ENCODE measurements at places on chromosomes 3 and 15. TPM values are rescaled to one million over a fixed set of nuclear protein-coding genes. Genes with fewer than 3 reads are reported as not detected.
A peak's percentile ranks its signal among the peaks of the same experiment; 100 is the strongest.

The TRIM71 gene
- 2.4 TPM for total RNA-seq

The GTPBP8 gene
- 22.8 TPM for total RNA-seq

GRCh38 chr3:197734667-197735318 is 1.9 kb downstream of the RUBCN start:
- DNase-seq: no peak

GRCh38 chr3:122415104-122415744 is 638 bp downstream of the WDR5B start:
- DNase-seq: peak; percentile 39

DNA sequence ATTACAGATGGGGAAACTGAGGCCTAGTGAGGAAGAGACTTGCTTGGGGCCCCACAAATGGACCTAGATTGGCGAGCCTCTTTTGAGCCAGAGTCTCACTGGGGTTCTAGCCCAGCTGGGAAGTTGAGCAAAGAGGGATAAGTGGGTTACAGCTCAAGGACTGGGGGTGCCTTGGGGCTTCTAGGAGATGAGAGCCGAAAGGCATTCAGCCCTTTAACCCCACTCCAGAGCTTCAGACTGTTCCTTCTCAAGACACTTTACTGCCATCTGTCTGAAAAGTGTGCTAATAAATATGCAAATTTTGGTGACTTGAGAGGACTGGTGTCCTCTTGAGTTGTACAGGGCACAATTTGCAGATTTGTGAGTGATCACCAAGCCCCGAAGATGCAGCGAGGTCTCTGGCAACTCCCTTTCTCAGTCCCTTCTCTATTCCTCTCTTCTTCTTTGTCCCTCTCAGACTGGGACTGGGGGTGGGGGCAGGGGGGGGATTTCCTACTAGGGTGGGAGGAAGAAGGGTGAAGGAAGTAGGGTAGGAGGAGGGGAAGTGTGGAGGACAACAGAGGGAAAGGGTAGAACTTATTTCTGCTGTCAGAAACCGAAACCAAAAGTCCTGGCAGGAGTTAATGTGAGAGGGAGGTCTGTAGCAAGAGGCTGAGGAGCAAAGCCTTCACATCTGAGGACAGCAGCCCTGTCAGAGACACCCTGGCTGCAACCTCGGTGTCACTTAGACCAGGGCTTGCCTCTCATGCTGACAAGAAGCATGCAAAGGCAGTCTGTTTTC is 16.2 kb upstream of the ANKDD1A start:
- DNase-seq: no peak

DNA sequence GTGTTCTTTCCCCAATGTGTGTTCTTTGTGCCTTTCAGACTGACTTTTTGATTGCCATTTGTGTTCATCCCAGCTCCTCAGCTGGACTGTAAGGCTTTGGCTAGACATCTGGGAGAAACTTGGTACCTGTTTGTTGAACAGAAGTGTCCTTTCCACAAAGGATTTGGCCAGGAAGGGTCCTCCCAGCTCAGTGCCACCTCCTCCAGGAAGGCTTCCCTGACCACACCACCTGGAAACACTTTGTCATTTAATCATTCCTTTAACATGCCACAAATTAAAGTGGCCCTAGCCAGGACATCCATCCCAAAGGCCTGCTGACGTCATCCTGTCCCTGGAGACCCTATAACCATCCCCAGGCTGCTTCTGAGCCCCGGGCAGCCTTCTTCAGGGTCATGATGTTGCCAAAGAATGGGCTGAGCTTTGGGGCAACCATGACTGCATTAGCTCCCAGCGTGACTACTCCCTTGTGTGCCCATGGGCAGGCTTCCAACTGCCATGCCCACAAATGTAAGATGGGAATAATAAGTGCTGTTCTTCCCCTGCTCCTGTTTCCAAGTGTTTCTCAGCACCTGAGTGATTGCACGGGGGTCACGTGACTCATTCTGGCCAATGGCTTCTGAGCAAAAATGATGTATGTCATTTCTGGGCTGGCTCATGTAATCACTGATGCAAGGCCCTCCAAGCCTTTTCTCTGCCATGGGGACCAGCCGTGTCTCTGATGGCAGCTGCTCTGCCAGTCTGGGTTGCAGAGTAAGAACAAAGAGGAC is 112.5 kb upstream of the SMAD3 start:
- DNase-seq: no peak

DNA sequence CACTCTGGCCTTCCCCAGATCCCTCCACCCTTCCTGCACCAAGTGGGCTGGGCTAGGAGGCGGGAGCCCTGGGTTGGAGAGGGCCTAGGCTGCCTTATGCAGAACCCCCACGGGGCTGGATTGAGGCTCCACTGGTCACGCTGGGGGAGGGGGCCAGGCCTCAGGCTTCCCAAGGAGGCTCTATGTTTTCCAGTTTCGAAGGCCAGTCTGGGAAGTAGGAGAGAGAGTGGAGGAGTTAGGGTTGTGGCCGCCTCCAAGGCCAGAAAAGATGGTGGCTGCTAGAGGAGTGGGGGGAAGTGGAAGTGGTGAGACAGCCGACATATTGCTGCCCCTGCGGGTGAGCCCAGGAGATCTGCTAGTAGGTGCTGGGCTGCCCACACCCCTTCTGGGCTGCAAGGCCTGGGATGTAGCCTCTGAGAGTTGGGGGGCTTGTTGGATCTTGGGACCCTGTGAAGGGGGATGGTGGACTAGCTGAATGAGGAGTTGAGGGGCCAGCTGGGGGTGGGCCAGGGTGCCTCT is 1.2 kb downstream of the GNAI2 start:
- no peak for DNase-seq

The CCR8 gene
- total RNA-seq: not detected

DNA sequence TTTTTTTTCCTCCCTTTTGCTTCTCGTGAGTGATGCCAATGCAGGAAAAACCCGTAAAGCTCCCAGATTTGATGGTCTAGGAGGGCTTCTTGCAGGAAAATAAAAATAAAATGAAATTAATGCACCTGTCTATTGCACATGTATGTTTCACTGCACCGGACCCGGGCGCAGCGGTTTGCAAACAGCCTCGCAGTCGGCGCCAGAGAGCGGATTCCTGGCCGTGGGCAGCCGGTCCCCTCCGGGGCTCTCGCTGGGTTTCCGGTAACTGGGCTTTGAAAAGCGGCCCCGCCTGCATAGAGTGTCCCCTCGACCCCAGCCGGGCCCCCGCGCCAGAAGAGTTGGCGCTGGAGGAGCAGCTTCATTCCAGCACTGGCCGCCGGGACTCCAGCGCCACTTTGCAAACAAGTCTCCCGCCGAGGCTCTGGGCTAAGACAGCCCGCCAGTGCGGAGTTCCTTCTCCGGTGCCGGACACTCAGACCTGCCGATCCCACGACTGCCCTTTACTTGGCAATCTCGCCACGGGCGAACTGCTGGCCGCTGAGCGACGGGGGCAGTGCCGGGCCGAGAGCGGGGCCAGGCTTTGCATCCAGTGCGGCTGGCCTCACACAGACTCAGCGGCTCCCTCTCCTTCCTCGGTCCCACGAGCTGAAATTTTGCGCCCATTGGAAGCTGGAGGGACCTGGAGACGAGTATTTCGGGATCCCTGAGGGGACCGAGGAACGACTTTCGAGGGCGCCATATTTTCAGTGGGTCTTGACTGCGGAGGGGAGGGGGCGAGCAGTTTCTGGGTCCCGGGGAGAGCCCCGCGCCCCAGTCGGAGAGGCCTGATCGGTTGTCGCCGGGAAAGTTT is 225.9 kb upstream of the C2CD4B start:
- no peak for DNase-seq

DNA sequence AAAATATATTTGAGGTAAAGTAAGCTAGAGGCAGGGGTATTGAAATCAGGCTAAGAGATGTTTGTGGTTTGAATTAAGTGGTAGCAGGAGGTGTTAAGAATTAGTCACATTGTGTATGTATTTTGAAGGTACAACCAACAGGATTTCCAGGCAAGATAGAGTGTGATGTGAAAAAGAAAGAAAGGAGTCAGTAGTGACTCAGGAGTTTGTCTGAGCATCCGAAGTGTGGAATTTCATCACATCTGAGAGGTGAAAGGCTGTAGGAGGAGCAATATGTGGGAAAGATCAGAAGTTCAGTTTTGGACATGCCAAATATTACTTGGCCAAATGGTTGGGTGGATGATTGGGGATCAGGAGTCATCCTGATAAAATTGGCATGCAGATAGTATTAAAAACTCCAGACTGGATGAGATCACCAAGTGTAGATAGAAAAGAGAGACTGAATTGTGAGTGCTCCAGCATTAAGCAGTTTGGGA is 32.1 kb upstream of the EBLN2 start:
- DNase-seq: peak; percentile 65

GRCh38 chr3:119258915-119259314 is 18.2 kb upstream of the B4GALT4 start:
- DNase-seq: no peak

The GOLGA6L7 gene
- total RNA-seq: not detected

GRCh38 chr3:11514191-11514821 is 129.4 kb downstream of the VGLL4 start:
- DNase-seq: peak; percentile 55

- DNase-seq: peak; percentile 39
Observed at GRCh38 chr3:54951405-54951804, 23.5 kb upstream of the LRTM1 start.

The MKRN3 gene
- total RNA-seq: 3.1 TPM

DNA sequence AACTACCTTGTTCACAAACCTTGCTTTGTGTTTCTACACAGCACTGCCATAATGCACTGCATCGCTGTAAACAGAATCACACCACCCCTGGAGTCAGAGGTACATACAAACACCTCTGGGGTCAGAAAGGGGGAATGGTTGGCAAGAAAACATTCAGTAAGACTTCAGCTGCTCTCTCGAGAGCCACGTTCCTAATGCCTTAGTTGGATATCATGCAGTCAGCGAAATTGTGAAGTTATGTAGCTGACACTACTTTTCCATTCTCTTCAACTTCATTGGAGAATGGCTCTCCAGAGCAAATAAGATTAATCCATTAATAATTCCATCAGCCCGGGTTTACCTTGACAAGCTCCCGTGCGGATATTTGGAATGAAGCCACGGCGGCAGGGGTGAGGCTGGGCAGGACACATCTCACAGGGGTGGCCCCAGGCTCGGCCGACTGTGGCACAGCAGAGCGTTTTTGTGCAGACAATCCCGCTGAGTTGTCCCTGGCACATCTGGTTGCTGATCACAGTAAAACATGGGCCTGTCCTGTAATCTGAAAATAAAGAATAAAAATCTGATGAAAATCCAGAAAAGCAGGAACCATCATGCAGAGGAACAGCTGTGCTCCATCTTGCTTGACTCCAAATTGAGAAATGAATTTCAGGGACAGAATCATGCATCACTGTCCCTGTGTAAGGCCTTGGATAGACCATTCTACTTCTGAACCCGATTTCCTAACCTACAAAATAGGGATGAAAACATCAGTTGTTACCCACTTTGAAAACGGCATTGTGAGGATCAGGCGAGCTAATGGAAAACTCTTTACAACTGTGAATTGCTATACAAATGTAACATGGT is 108.0 kb downstream of the FBN1 start:
- no peak for DNase-seq

DNA sequence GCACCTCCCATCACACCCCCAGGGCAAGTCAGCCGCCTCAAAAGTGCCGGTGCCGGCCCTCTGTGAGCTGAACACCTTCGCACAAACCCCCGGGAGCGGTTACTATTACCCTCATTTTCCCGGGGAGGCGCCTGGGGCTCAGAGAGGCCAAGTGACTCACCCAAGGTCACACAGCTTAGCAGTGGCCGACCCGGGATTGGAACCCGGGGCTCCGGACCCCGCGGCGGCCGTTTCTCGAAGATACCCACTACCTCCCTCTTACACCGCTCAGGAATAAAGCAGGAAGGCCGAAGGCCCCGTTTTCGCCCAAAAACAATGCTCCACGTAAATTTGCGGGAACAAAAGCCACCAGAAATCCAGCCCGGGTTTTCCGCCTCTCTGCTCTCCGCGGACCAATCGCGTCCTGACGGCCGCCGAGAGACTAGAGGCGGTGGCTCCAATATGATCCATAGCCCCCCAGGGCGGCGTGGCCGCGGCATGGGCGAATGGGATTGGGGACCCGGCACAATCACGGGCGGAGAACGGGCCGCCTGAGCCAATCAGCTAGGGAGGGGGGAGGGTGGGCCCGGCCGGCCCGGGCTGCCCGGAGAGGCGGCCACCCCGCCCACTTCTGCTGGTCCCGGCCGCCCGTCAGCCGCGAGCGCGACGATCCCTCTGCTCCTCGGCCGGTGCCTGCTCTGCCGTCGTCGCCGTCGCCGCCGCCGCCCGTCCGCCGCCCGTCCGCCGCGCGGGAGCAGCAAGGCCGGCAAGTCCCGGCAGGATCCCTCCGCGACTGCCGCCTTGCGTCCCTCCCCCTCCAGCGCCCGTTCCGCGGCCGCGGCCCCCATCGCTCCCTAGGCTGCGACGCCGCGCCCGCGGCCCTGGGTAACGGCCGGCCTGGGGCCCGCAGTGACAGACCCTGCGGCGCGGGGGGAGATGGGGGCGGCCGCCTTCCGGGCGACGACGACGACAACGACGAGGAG is 177.0 kb downstream of the OR4M2 start:
- no peak for DNase-seq

GRCh38 chr3:192816351-192816750 is 89.0 kb upstream of the FGF12 start:
- no peak for DNase-seq

Data from kidney epithelial cell (primary cell).